ENCODE measurements at places on chromosomes 13 and 19.

DNA sequence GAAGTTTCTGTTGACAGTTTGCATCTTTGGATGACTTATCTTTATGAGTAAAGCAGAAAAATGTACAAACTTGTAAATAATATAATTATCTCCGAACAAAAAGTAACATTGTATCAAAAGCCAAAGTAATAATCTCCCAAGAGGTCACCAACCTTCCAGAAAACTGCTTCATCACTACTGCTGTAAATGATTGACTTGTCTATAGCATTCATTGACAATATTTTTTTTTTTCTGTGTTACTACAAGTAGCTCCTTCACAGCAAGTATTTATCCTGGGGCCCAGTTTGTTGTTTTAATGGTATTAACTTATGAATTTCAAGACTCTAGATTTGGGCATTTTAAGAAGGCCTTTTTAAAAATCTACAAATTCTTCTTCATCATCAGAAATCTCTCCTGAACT lies 242.4 kb downstream of the KLF12 start:
- DNase-seq = no peak

- DNase-seq = no peak
Measured at GRCh38 chr19:18604820-18605159, 1.8 kb downstream of the CRLF1 start.

GRCh38 chr19:45782820-45783785 lies 813 bp upstream of the DMPK start:
- no peak for DNase-seq

GRCh38 chr13:112562786-112563383 lies 25.1 kb downstream of the TUBGCP3 start:
- DNase-seq = no peak

- DNase-seq = no peak
Measured at GRCh38 chr13:63605403-63605802, 2189.8 kb upstream of the PCDH20 start.

DNA sequence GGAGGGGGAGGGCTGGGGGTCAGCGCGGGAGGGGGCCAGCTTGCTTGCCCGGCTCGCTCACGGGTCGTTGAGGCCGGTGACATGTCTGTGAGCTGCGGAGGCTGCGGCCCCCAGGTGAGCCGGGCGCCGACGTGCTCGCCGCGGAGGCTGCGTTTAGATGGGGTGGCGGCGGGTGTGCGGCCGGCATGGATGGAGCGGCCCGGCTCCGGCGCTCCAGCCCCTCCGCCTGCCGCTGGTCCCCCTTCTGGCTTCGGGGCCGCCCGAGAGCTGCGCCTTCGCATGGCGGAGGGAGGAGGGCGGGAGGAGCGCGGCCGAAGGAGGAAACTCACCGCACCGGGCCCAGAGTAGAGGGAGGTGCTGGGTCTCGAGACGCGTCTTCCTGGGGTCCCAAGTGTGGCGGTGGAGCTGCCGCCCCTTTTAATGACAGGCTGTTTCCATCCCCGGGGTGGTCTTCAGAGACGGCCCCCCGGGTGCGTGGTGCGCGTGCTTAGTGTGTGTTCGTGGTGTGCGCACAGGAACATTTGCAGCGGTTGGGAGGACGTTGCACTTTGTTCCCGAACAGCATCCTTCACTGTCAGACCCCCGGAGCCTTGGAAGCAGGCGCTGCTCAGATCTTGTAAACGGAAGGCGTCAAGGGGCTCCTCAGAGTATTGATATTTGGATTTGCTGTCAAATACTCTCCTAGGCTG lies at the start of gene AKAP11:
Gene AKAP11, plus strand, starts transcription at position 38 of the 689 bp plus-strand sequence. CDS start 14,197 bp downstream, outside the sequence.
- DNase-seq = peak; percentile 33

GRCh38 chr19:6499052-6499790 lies 2.9 kb downstream of the TUBB4A start:
- no peak for DNase-seq

- no peak for DNase-seq
Measured at GRCh38 chr13:63449550-63449949, 2033.9 kb upstream of the PCDH20 start.

DNA sequence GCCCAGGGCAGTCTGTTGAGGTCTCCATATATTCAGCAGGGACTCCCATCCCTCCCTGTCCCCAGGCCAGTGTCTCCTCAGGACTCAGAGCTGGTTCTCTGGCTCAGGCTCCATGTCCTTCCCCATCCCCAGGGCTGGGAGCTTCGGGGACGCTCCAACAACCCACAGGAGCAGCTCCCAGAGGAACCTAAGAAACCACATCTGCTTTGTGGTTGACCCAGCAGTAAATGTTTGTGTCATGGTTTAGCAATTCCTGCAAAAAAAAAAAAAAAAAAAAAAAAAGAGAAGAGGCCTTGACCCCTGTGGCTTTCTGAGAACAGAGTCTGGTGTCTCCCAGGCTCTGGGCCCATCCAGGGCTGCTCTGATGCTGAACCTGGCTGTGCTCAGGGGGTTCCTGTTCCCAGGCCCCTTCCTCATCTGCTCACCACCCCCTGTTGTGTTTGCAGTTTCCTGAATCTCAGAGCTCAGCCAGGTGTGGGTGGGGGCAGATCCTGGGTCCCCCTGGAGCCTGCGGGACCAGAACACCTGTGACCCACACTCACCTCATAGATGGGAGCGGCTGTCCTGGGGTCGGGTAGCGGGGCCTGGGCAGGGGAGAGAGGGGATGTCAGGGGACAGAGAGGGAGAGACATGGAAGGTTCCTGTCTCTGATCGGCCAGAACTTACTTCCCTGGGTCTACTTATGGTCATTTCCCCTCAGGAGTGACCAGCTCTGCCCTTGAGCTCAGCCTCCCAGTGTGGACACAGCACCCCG lies 25.2 kb upstream of the CEACAM1 start:
- DNase-seq = no peak

GRCh38 chr13:31053896-31054295 lies 107.8 kb downstream of the HSPH1 start:
- no peak for DNase-seq

GRCh38 chr13:101751488-101751887 lies 299.0 kb downstream of the ITGBL1 start:
- DNase-seq = no peak

GRCh38 chr19:40613690-40614621 lies 12.8 kb downstream of the LTBP4 start:
- DNase-seq = no peak

DNA sequence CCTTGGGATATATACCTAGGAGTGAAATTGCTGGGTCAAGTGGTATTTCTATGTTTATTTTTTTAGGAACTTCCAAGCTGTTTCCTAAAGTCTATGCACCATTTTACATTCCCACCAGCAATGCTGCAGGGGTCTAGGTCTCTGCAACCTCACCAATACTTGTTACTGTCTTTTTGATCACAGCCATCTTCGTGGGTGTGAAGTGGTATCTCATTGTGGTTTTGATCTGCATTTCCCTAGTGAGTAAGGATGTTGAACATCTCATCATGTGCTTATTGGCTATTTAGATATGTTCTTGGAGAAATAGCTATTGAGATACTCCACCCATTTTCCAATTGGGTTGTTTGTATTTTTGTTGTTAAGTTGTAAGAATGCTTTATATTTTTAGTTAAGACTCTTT lies 2.7 kb downstream of the OR10H2 start:
- no peak for DNase-seq

- DNase-seq = no peak
Measured at GRCh38 chr19:43726736-43727592, 11.1 kb downstream of the IRGC start.

DNA sequence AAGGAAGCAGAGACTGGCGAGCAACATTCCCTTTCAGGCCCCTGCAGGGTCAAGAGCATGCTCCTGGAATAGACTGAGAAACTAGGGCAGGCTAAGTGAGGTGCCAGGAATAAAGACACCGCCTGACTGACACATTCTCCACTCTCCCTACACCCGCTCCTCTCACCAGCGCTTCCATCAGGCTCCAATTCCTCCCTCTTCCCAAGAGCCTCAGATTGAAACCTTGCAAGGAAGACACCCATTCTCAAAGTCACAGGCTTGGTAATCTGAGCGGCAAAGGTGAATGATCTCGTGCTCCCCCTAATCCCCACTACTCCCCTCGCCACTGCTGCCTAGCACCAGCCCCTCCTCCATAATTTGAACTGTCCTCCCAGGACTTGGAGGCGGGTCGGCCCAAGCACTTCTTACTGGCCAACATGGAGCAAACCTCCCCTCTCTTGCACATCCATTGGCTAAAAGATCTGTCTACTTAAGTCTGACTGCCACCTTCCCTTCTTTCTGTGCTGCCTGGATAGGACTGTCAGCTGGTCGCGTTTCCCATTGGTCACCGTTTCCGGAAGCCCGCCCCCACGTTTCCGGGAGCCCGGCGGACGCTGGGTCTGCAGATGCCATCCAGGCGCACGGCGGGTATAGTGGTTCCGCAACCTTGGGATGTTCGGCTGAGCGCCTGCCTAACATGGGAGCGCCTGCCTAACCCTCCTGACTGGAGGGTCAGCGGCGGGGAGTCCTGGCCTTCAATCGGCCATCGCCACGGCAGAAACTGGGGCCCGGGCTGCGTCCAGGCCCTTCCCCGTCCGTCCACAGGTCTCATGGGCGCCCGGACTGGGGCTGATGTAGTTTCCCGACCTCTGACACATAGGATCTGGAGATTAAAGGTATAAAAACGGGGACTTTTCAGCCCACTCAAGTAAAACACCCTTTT lies 33.6 kb downstream of the ZNF383 start:
- DNase-seq = peak; percentile 46

DNA sequence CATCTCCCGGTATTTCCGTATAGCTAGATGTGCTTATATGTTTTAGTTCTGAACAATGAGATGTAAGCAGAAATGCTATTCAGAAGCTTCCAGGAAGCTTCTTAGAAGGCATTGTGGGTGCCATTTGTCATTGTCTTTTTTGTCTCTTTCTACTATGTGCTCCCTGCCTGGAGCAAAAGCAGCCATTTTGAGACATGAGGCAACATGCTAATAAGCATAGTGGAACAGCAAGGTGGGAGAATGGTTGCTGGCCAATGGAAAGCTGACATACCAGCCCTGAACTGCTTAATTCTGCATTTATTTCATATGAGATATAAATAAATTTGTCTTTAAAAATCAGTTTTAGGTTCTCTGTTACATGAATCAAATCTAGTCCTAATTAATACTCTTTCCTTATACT lies 299.7 kb downstream of the LMO7 start:
- no peak for DNase-seq

- DNase-seq = no peak
Measured at GRCh38 chr13:84126671-84127171, 244.4 kb upstream of the SLITRK1 start.

- DNase-seq = no peak
Measured at GRCh38 chr19:12792051-12792852, 966 bp downstream of the JUNB start.

DNA sequence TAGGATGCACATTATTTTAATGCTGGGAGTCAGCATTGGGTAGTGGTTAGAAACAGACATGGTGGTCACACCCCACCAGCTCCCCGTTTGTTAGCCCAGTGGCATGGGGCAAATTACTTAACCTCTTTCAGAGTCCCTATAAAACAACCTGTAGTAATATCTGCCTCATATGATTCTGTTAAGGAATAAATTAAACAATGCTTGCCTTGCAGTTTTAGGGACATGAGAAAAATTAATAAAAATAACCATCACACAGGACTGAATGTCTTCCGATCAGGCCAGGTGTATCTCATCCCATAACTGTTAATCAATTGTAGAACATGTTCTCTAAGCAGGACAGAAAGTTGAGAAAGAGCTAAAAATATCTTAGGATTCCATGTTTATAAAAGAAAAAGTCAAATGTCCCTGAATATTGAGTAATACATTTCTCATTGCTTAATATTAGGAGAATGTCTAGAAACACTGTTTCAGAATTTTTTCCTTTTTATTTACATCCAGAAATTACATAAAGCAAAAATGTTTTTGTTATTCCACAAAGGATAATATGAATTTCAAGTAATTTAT lies 196.5 kb downstream of the GPC6 start:
- DNase-seq = no peak

DNA sequence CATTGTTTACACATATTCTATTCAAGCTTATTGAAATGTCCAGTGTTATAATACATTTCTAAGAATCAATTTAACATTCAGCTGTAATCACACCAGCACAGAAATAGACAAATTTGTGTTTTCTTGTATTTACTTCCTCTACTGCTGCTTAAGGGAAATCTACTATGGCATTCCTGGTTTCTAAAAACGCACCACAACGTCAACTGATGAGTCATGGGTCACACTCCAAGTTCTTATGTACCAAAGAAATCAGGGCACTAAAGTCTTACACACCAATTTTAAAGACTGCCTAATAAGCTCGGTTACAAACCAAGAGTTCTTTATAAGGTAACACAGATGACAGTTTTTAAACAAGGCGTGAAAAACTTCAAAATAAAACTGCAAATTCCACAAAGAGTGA lies 13.2 kb downstream of the LNX2 start:
- DNase-seq = no peak

DNA sequence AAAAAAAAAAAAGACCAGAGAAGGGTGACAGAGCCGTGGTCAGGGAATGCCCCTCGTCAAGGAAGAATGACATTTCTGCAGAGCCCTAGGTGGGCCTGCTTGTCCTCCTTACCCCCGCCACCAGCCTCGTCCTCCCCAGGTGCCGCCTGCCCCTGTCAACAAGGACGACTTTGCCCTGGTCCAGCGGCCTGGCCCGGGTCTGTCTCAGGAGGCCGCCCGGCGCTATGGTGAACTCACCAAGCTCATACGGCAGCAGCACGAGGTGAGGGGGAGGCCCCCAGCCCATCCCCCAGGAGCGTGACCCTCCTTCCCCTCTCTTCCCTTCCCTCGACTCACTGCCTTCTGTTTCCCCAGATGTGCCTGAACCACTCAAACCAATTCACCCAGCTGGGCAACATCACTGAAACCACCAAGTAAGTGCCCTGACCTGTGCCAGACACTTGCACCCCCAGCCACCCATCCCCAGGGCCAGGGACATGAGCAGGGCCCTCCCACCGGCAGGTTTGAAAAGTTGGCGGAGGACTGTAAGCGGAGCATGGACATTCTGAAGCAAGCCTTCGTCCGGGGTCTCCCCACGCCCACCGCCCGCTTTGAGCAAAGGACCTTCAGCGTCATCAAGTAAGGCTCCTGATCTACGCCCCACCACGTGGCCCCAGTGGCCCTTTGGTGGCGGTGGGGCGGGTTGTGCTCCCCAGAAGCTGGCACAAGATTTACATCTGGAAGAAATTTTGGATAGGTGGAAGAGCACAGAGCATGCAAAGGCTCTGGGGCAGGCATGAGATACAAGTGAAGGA lies 14.8 kb downstream of the PODNL1 start:
- DNase-seq = no peak

- DNase-seq = no peak
Measured at GRCh38 chr19:5091018-5091683, 122.2 kb downstream of the KDM4B start.

DNA sequence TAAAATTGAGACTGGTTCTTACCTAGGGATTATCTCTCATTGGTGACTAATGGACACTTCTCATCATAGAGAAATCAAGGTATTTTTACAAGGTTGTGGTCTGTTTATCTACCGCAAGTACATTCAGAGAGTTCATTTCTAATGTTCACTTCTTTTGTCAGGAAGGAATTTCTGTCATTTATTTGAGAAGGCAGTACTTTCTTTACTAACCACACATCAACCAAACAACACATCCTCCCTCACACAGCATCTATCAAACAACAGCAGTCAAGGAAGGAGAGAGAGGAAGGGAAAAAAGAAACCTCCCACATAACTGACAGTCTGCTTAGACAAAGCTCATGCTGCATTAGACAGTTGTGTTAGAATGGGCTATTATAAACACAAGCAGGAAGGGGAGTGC lies 182.3 kb upstream of the KLF12 start:
- no peak for DNase-seq

All from omental fat pad (tissue), 4 donors.